GM12878 (cell line): ENCODE measurements at places on chromosomes 7 and 10.

GRCh38 chr7:42024537-42024936 is 212.5 kb downstream of the GLI3 start:
- no peak for DNase-seq

DNA sequence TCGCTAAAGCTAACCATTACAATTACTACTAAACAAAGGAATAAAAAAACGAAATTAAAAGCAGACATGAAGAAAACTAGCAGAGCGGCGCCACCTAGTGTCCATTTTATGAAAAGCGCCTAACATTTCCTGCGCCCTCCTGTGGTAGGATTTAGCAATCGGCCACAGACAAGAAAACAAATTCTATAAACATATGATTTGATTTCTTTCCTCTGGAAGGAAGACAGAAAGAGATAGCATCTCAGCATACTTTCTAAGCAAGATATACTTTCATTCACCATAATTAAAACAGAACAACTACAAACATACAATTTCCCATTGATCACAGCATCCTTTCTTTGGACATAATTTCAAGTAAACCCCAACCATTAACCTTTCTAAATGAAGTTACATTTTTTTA is 337.7 kb upstream of the NPVF start:
- DNase-seq: no peak

GRCh38 chr7:158268816-158269535 is 318.6 kb downstream of the PTPRN2 start:
- no peak for DNase-seq

DNA sequence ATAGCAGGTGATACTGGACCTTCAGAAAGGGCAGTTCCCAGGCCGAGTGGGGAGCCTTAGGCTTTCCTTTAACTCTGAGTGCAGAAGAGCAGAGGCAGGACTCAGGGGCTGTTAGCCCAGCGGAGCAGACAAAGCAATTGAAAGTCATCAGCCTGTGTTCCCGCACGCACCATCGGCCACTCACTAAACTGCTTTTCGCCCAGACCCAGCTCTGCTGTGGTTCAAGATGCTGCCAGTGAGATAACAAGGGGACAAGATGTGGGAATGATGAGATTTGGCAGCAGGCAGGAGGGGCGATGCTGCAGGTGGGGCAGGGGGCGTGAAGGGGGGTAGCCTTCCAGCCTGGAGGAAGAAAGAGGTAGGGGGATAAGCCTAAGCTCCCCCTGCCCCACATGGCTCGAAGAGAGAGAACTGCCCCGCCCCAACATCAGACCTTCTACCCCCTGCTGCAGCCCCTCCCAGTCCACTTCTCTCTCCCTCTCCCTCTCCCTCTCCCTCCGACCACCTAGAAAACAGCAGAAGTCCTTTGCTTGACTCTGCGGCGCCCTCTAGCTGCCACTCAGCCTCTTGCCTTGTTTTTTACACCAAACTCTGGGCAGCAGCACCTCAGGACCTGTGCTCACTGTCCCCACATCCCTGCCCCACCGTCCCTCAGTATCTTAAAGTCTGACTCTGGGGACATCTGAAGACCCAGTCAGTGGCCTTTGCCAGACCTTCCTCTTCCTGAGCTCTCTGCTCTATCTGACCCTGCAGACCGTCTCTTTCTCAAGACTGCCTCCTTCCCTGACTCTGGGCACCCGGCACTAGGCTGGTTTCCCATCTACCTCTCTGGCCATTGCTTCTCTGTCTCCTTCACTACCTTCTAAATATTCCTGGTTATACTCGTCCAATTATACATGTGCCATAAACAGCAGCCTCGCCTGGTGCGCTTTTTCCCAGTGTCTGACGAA is 110.5 kb downstream of the C10orf105 start:
- no peak for DNase-seq
